Bronchus fibroblast of lung (primary cell): ENCODE measurements at places on chromosomes 3 and 15. TPM values are rescaled to one million over a fixed set of nuclear protein-coding genes. Genes with fewer than 3 reads are reported as not detected.

ANKUB1 gene
- total RNA-seq: not detected in 2 replicates

GRK7 gene
- total RNA-seq: not detected in 2 replicates

PPP1R14D gene
- total RNA-seq: not detected in 2 replicates

STARD9 gene
- 2.2 and 2.7 TPM in 2 replicates for total RNA-seq

IL17RB gene
- total RNA-seq: 0.17 TPM in 1 of 2 replicates, not detected in the other

AADAC gene
- total RNA-seq: not detected in 2 replicates
